Activated CD4-positive, alpha-beta T cell treated with anti-CD3 and anti-CD28 coated beads for 1 hour (primary cell): ENCODE measurements at places on chromosomes 16 and 17.

GRCh38 chr16:17408296-17408695 lies 62.5 kb downstream of the XYLT1 start:
- no peak for DNase-seq

DNA sequence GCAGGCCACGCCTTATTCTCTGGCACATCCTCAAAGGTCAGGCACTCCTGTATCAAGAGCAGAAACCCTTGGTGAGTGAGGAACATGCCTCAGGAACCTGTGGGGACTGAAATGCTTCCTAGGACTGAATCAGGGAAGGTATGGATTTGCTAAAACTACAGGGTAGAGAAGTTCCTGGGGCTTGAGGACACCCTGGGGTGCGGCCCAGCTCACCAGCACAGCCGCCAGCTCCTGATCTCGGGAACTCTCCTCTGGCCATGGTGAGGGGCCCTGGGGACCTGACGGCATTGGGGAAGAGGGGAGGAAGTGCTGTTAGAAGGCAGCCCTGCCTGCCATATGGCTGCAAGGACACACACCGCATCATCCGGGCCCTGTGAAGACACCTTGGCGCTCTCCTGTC lies 7.5 kb downstream of the ZSCAN10 start:
- no peak for DNase-seq

DNA sequence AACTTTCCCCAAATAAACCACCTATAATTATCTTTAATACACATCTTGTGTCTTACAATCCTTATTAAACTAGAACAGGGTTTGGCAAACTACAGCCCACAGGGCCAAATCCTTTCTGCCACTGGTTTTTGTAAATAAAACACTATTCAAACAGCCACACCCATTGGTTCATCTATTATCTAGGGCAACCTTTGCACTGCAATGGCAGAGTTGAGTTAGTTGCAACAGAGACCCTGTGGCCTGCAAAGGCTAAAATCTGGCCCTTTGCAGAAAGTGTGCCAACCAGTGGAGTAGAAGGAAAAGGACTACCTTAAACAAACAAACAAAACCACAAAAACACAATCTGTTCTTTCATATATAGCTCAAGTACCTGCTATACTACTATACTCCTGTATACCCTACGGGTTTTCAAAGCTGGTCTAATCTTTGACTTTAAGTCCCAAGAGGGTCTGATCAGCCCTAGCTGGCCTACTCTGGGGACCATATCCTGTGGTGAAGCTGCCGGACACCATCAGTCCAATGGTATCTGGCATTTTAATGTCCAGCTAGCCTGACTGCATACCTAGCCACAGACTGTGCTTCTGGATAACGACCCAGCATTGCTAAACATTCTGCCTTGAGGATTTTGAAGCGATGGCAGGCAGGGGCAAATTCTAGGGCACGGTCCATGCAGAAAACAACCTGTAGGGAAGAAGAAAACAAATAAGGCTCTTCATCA lies 23.3 kb downstream of the CNP start:
- DNase-seq, result no peak

DNA sequence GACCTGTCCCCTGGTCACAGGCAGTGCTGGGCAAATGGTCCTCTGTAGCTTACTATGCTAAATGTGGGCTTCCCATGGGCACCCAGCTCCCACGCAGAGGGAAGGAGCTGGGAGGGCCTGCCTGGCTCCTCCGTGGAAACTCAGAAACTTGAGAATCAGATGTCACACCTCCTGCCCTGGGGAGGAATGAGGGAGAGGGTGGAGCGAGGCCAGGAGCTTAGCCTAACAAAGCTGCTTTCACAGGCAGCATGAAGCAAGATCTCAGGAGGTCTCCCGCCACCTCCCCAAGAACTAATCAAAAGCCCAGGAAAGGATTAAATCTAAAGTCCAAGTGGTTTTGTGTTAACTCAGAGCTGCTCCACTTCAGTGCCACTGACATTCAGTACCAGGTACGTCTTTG lies 33.6 kb upstream of the XYLT2 start:
- no peak for DNase-seq

DNA sequence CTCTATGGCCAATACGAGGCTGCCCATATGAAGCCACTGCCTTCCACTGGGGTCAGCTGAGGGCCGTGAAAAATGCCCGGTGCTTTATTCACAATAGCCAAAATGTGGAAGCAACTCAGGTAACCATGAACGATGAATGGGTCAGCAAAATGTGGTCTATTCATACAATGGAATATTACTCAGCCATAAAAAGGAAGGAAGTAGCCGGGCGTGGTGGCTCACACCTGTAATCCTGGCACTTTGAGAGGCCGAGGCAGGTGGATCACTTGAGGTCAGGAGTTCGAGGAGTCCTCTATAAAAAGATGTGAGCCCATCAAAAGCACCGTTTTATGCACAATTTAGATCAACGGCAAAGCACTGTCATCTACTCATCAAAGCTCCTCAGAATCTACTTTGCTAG lies 5.2 kb upstream of the TRAP1 start:
- DNase-seq, result no peak

DNA sequence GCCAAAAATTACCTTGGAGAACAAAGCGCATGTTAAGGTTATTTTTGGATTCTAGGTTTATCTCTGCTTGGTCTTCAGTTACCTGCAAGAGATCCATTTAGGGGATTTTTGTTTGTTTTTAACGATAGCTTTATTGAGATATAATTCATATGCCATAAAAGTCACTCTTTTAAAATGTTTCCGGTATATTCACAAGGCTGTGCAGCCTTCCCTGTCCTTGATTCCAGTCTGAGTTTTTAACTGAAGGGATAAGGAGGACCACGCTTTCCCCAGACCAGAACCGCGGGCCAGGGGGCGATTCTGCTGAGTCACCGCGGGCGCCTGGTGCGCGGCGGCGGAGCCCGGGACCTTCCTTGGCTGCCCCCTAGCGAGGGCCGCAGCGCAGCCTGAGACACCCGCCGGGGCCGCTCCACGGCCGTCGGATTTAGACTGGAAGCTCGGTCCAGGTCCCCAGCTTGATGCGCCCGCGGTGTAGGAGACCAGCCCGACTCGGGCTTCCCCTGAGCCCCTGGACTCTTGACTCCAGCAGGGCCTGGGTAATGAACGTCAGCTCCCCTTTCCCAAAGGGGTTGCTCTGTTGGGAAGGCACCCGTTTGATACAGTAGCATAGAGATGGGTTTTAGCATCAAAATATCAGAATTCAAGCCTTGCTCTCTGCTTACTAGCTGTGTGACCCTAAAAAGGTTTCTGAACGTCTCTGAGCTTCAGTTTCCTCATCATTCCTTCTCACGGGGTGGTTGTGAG lies 50.0 kb upstream of the STH start:
- DNase-seq, result peak; percentile 46

GRCh38 chr16:4372001-4372577 lies 441 bp downstream of the VASN start:
- DNase-seq, result no peak

DNA sequence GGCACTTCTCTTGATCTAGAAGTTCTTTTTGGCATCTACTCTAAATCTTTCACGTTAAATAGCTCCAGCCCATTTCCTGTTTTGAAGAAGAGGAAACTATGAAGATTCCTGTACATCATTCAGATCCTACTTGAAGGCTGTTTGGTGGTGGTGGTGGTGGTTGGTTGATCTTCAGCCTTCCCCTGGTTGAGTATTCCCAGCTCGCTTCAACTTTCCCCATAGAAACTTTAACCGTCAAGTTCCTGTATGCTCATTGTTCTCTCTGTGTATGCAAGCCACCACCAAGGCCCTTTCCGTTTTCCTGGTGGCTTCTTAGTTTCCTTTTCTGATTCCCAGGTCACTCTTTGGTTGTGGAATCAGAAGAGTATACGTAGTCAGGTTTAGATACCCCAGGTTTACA lies 3.3 kb downstream of the LRRC46 start:
- no peak for DNase-seq

GRCh38 chr17:29195465-29196081 lies 15.4 kb upstream of the MYO18A start:
- DNase-seq, result no peak

GRCh38 chr16:4360538-4361021 lies 9.5 kb upstream of the PAM16 start:
- DNase-seq, result no peak

DNA sequence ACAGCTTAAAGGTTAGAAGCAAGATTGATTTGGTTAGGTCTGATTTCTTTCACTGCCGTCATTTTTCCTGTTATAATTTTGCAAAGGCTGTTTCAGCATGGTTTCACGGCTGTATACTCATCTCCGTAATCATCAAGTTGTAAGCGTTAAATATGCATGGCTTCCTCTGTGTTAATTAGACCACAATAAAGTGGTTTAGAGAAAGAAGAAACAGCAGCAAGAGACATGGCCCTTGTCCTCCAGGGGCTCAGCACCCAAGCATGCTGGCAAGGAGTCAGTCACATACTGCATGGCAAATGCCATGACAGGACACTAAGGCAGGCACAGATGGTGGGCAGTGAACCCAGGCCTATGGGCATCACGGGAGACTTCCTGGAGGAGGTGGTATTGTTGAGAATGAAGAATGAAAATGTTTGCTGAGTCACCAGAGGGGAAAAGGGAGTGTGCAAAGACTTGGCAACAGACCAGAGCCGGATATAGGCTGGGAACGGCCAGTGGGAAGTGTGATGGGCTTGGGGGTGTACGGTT lies 61.4 kb upstream of the PLCG2 start:
- no peak for DNase-seq

- no peak for DNase-seq
Measured at GRCh38 chr16:77449208-77449607, 14.4 kb upstream of the ADAMTS18 start.

GRCh38 chr16:27740496-27741201 lies 190.7 kb downstream of the KATNIP start:
- DNase-seq, result no peak
